ENCODE measurements at places on chromosomes 4 and X. TPM values are rescaled to one million over a fixed set of nuclear protein-coding genes. Genes with fewer than 3 reads are reported as not detected.

DNA sequence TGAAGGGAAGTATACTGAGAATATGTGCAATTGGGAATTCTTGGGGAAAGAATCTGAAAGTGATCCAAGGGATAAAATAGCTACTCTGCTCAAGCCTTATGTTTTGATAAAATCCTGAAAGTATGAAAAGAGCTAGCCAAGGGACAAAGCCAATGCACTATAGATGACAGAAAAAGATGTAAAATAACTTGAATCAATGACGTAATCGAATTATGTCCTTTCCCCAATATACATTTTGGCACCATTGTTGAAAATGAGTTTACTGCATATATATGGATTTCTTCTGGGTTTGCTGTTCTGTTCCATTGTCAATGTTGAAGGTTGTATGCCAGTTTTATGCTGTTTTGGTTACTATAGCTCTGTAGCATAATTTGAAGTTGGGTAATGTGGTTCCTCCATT is 407.3 kb downstream of the DCAF12L2 start:
- DNase-seq: no peak

DNA sequence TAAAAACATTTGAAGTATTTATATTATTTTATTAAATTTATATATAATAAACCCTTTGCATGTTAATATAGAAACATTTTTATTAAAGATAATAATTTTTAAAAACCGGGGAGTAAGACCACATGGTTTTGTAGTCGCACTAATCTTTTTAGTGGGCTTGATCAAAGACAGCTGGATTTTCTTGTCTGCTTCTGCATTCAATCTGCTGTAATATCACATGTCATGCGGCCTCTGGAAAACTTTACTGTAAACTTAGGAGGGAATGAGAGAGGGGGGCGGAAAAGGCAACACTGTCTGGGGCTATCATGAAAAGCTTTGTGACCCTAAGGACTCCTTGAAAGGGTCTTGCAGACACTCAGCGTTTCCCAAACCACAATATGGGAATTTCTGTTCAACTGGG is 62.8 kb upstream of the NLGN4X start:
- DNase-seq: no peak

- DNase-seq: no peak
These were observed 71.2 kb downstream of the LNX1 start for GRCh38 chr4:53520116-53520515.

GPR119 gene
- not detected for polyA plus RNA-seq

RASGEF1B gene
- polyA plus RNA-seq: 12.8 TPM

Measured in right renal cortex interstitium (tissue), 3 donors.